ENCODE measurements at places on chromosomes 2 and 18. TPM values are rescaled to one million over a fixed set of nuclear protein-coding genes. Genes with fewer than 3 reads are reported as not detected.

DNA sequence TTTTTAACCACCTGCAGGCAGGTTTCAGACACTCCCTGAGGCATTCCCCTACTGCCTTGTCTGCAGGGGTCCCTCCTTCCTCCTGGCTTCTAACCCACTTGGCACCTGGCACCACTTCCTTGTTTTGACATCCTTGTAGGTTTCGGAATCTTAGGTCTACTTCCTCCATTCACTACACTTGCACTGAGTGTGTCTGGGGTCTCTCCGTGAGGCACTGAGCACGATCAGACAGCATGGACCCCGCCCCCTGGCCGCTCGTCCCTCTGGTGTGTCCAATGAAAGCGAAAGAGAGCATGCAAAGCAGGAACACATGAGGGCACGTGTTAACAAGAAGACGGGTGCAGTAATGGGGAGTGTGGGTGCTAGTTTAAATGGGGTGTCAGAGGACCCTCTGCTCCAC lies 63.8 kb downstream of the HAUS1 start:
- peak overlapping the region; percentile 58 for H3K4me3 ChIP-seq
- no peaks in the 10 kb centered on the region for H3K27me3 ChIP-seq
- H3K36me3 ChIP-seq = no peaks in the 10 kb centered on the region
- no peak for DNase-seq
- no peak overlapping the region for H3K27ac ChIP-seq

EVX2 gene
- not detected for total RNA-seq

GRCh38 chr2:174881678-174882077 lies 117.4 kb upstream of the CHRNA1 start:
- H3K36me3 ChIP-seq = no peaks in the 10 kb centered on the region
- no peaks in the 10 kb centered on the region for H3K4me1 ChIP-seq
- H3K4me3 ChIP-seq = no peak overlapping the region
- H3K27ac ChIP-seq = no peak overlapping the region
- no peak for DNase-seq

- H3K36me3 ChIP-seq = no peaks in the 10 kb centered on the region
- H3K4me3 ChIP-seq = no peak overlapping the region
- H3K4me1 ChIP-seq = no peaks in the 10 kb centered on the region
- H3K27ac ChIP-seq = no peak overlapping the region
Observed at GRCh38 chr2:59786684-59787083, 766.8 kb downstream of the BCL11A start.

DNA sequence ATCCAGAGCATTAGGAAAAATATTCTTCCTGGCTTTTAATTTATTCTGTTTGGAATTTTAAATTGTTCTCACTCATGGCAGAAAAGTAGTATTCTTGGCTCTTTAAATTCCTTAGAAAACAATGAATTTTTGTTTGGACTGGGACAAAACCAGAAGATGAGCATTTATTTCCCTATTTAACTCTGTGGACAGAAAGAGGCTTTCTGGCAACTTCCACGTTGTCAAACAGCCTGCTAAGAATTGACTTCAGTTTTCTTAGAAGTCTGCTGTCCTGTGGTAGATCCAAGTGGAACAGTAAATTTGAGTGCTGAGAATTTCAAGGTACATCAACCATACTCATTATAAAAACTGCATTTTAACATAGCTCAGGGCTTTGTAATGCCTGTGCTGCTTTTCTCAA lies 83.8 kb downstream of the MGAT5 start:
- H3K36me3 ChIP-seq = peaks cover 5% of the 10 kb centered on the region
- no peaks in the 10 kb centered on the region for H3K4me1 ChIP-seq
- DNase-seq = no peak

- H3K4me3 ChIP-seq = no peak overlapping the region
- no peaks in the 10 kb centered on the region for H3K36me3 ChIP-seq
- H3K4me1 ChIP-seq = peaks cover 8% of the 10 kb centered on the region
- no peak for DNase-seq
Observed at GRCh38 chr2:45683292-45683691, 31.8 kb downstream of the PRKCE start.

DRC1 gene
- total RNA-seq = 0.07 TPM

- H3K27me3 ChIP-seq = no peaks in the 10 kb centered on the region
- no peak for DNase-seq
- no peaks in the 10 kb centered on the region for H3K36me3 ChIP-seq
- no peak overlapping the region for H3K27ac ChIP-seq
Observed at GRCh38 chr2:172128484-172128883, 25.8 kb upstream of the DLX2 start.

- H3K27me3 ChIP-seq = no peaks in the 10 kb centered on the region
- DNase-seq = no peak
- no peaks in the 10 kb centered on the region for H3K36me3 ChIP-seq
- H3K27ac ChIP-seq = no peak overlapping the region
Observed at GRCh38 chr2:67872481-67872880, 190.3 kb downstream of the C1D start.

GRCh38 chr2:11997142-11997541 lies 250.7 kb downstream of the LPIN1 start:
- H3K4me1 ChIP-seq = no peaks in the 10 kb centered on the region
- H3K27me3 ChIP-seq = no peaks in the 10 kb centered on the region
- no peak for DNase-seq

- DNase-seq = no peak
- no peak overlapping the region for H3K27ac ChIP-seq
- H3K4me3 ChIP-seq = no peak overlapping the region
- peaks cover 14% of the 10 kb centered on the region for H3K4me1 ChIP-seq
- H3K27me3 ChIP-seq = no peaks in the 10 kb centered on the region
Observed at GRCh38 chr2:120308038-120308910, 37.7 kb upstream of the INHBB start.

DNA sequence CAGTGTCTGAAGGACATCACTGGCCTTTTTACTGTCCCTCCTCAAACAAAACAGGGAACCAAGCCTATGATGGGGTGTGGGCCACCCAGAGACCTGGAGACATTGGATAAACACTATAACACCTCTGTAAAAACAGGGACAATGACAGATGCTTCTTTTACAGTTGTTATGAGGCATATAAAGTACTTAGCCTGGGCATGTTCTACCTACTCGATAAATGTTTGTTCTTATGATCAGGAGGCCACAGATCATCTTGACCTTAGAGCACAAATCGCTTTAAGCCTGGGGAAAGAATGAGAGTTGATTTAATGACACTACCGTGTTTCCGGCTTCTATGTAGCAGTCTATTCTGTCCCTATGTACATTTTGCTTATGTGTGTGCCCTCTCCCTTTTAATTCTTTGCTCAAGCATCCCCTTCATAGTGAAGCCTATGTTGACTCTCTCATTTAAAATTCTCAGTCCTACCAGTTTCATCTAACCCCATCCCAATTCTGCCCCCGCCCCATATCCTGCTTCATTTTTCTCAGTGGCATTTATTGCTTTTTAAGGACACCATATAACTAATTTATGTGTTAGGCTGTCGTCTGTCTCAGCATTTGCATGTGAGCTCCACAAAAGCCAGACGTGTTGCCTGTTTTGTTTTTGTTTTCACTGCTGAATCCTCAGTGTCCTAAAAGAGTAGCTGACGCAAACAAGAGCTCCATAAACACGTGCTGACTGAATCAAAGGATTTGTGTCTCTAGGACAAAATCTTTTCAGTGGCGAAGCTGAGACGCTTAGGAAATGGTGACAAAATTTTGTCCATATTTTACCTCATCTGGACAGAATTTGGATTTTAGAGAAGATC lies 182.3 kb upstream of the ST6GAL2 start:
- no peaks in the 10 kb centered on the region for H3K36me3 ChIP-seq
- DNase-seq = no peak
- H3K4me1 ChIP-seq = peaks cover 2% of the 10 kb centered on the region
- no peak overlapping the region for H3K27ac ChIP-seq
- no peak overlapping the region for H3K4me3 ChIP-seq

DNA sequence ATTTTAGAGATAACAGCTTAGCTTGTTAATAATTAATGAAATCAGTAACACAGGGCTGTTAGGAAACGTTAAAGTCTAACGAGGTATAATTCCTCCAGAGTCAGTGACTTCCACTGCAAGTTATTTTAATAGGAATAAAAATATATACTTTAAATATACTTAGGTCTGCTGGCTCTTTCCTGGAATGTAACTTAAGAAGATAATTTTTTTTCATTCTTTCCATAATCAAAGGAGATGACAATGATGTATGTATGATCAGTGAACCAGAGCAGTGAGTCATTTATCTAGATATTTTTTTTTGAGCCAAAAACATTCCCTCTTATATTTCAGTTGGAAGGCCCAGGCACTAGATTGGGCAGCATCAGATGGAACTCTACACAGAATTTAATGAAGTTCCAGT lies 104.2 kb upstream of the LYPD1 start:
- no peak overlapping the region for H3K4me3 ChIP-seq
- no peak for DNase-seq
- no peak overlapping the region for H3K27ac ChIP-seq
- no peaks in the 10 kb centered on the region for H3K36me3 ChIP-seq
- H3K4me1 ChIP-seq = no peaks in the 10 kb centered on the region

- no peak overlapping the region for H3K4me3 ChIP-seq
- H3K27ac ChIP-seq = no peak overlapping the region
- no peak for DNase-seq
- no peaks in the 10 kb centered on the region for H3K36me3 ChIP-seq
- no peaks in the 10 kb centered on the region for H3K4me1 ChIP-seq
Observed at GRCh38 chr2:23698116-23698693, 228.7 kb downstream of the ATAD2B start.

- no peak overlapping the region for H3K4me3 ChIP-seq
- no peaks in the 10 kb centered on the region for H3K4me1 ChIP-seq
- H3K27ac ChIP-seq = no peak overlapping the region
- peaks cover 5% of the 10 kb centered on the region for H3K36me3 ChIP-seq
- no peaks in the 10 kb centered on the region for H3K27me3 ChIP-seq
Observed at GRCh38 chr2:190512539-190513095, 21.9 kb downstream of the NEMP2 start.

GRCh38 chr2:222989431-222989830 lies 62.6 kb upstream of the KCNE4 start:
- no peaks in the 10 kb centered on the region for H3K4me1 ChIP-seq
- no peak for DNase-seq
- H3K36me3 ChIP-seq = no peaks in the 10 kb centered on the region
- 0 out of 3 replicates have a peak, but pooled peaks cover 4% of the 10 kb centered on the region for H3K27me3 ChIP-seq
- no peak overlapping the region for H3K4me3 ChIP-seq
- H3K27ac ChIP-seq = no peak overlapping the region

- no peak overlapping the region for H3K4me3 ChIP-seq
- DNase-seq = no peak
- H3K27ac ChIP-seq = no peak overlapping the region
- H3K36me3 ChIP-seq = no peaks in the 10 kb centered on the region
- no peaks in the 10 kb centered on the region for H3K4me1 ChIP-seq
- no peaks in the 10 kb centered on the region for H3K27me3 ChIP-seq
Observed at GRCh38 chr2:51291762-51292551, 260.0 kb upstream of the NRXN1 start.

FAM237A gene
- total RNA-seq = not detected

ITM2C gene
- 40.7 TPM for total RNA-seq

- no peaks in the 10 kb centered on the region for H3K36me3 ChIP-seq
- no peak overlapping the region for H3K4me3 ChIP-seq
- H3K27me3 ChIP-seq = no peaks in the 10 kb centered on the region
- no peak overlapping the region for H3K27ac ChIP-seq
- DNase-seq = no peak
Observed at GRCh38 chr18:63878925-63879324, 8.6 kb upstream of the SERPINB2 start.

DNA sequence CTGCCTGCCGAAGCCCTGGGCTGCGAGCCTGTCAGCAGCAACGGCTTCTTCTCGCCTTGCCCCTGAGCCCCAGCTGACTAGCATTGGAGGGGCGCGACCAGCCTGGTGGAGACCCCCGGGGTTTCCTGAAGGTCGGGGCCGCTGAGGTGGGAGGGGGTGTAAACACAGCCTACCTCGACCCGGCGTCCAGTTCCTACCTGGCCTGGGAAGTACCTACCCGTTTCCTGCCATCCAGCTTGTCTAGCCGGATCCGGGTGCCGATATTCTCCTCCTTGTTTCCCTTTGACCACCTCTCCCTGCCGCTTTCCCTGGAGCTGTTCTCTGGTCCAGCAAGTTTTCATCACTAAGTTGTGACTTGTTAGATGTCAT lies 511 bp downstream of the MOB4 start:
- H3K27me3 ChIP-seq = no peaks in the 10 kb centered on the region
- peak overlapping the region; percentile 98 for H3K4me3 ChIP-seq
- H3K36me3 ChIP-seq = no peaks in the 10 kb centered on the region
- DNase-seq = peak; percentile 29
- H3K27ac ChIP-seq = peak overlapping the region; percentile 77

DNA sequence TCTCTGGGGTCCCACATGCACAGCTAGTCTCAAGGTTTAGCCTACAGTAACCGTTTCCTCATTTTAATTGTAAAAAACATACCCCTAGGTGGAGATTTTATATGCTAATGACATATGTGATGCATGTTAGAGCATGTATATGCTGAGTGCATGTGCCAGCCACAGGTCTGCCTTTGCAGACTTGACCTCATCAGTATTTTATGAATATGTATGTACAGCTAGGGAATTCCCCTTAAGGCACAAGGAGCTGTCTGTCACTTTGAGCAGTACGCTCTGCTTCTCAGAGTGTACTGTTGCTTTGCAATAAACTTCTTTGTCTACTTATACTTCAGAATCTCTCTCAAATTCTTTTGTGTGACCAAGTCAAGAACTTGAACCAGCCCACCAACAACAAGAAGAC lies 131.2 kb upstream of the ERBB4 start:
- no peaks in the 10 kb centered on the region for H3K27me3 ChIP-seq
- no peaks in the 10 kb centered on the region for H3K36me3 ChIP-seq
- H3K4me1 ChIP-seq = no peaks in the 10 kb centered on the region
- no peak overlapping the region for H3K27ac ChIP-seq

- H3K27ac ChIP-seq = no peak overlapping the region
- H3K4me3 ChIP-seq = no peak overlapping the region
- peaks cover 1% of the 10 kb centered on the region for H3K4me1 ChIP-seq
- peaks cover 14% of the 10 kb centered on the region for H3K27me3 ChIP-seq
Observed at GRCh38 chr2:120338015-120338414, 7.9 kb upstream of the INHBB start.

Measured in HepG2 (cell line).